ENCODE measurements at places on chromosomes 3 and 15.

GRCh38 chr3:101567528-101568317 is 6.1 kb downstream of the TRMT10C start:
- DNase-seq: no peak

GRCh38 chr15:96416934-96417759 is 86.6 kb downstream of the NR2F2 start:
- DNase-seq: no peak

- no peak for DNase-seq
These were observed 1.2 kb downstream of the CALML4 start for GRCh38 chr15:68203956-68204355.

GRCh38 chr15:47971637-47972036 is 149.2 kb upstream of the SLC24A5 start:
- DNase-seq: no peak

GRCh38 chr15:38844736-38845135 is 280.1 kb upstream of the RASGRP1 start:
- DNase-seq: no peak

DNA sequence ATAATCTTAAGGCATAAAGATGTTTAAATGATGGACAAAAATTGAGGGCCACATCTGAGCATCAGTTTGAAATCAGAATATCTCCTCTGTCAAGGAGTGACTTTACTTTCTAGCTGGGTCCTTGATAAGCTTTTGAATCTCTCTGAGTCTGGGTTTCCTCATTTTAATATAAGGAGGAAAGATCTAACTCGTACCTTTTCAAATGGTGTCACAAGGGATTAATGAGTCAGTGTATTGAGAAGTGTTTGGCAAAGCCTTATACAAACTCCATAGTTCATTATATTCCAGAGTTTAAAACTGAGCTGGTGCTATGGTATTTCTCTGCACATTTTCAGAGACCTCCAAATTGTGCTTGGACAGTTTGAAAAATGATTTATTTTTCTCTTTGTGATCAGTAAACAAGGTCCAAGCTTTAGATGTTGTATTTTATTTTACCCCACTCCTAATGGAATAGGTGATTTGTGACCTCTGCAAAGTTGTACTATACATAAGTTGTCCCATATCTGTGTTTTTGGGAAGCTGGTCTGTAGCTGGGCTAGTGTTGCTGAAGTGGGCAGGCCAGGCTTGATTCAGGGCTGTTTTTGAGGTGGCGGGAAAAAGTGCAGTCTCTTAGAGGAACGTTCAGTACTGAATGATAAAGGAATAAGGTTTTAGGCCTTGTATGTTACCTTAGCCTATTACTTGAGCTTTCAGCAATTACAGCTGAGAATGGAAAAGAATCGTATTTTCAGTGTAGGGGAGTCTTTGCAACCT is 5.6 kb downstream of the FNDC3B start:
- DNase-seq: no peak

All from naive B cell (primary cell).